GM12891 (cell line): ENCODE measurements at places on chromosomes 6 and 20.

- no peak for DNase-seq
Observed at GRCh38 chr6:3520281-3521230, 63.7 kb upstream of the SLC22A23 start.

DNA sequence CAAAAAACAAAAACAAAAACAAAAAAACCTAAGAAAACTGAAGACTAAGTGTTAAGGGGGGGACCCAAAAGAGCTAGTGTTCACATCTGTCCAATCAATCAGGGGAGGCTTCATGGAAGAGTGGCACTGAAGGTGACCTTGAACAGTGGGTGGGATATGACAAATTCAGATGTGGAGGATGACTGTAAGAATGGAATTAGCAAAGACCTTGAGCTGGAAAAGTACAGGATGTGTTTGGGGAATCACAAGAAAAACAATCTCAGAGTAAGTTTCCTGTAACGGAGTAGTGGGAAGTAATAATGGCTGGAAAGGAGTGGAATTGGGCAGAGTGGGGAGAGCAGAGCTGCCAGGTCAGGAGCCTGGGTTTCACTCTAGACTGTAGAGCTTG, 2.9 kb upstream of the IER3 start:
- no peak for DNase-seq

DNA sequence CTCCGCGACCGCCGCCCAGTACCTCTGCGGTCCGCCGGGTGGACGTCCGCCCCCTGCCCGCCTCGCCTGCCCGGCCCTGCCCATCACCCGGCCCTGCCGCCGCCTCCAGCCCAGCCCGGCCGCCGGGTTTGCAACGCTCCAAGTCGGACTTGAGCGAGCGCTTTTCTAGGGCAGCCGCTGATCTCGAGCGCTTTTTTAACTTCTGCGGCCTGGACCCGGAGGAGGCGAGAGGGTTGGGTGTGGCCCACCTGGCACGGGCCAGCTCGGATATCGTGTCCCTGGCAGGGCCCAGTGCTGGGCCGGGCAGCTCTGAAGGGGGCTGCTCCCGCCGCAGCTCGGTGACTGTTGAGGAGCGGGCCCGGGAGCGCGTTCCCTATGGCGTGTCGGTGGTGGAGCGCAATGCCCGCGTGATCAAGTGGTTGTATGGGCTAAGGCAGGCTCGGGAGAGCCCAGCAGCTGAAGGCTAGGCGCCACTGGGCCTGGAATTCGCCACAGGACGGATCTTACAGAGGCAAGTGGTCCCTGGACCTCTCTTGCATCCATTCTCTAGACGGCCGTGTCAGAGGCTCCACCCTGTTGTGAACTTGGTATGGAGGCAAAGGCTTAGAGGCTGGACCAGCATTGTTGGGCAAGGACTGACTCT, 11.8 kb downstream of the FAM110A start:
- no peak for DNase-seq

DNA sequence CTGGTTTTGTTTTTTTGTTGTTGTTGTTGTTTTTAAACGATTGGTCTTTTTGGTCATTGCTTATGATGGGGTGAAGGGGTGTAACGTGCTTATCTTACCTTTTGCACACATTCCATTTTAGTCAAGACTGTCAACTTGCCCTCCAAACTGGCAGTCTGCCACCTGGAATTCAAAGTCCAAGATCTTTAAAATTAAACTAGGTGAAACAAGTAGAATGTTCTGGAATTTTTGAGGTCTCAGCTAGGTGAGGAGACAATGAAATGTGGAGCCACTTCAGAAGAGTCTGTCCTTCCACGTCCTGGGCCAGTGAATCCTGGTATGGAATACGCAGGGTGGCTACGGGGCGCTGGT, 344.6 kb downstream of the ZFAND3 start:
- no peak for DNase-seq

GRCh38 chr6:36851149-36851614, 11.9 kb upstream of the CPNE5 start:
- no peak for DNase-seq

GRCh38 chr6:150316936-150317335, 51.9 kb upstream of the IYD start:
- no peak for DNase-seq

DNA sequence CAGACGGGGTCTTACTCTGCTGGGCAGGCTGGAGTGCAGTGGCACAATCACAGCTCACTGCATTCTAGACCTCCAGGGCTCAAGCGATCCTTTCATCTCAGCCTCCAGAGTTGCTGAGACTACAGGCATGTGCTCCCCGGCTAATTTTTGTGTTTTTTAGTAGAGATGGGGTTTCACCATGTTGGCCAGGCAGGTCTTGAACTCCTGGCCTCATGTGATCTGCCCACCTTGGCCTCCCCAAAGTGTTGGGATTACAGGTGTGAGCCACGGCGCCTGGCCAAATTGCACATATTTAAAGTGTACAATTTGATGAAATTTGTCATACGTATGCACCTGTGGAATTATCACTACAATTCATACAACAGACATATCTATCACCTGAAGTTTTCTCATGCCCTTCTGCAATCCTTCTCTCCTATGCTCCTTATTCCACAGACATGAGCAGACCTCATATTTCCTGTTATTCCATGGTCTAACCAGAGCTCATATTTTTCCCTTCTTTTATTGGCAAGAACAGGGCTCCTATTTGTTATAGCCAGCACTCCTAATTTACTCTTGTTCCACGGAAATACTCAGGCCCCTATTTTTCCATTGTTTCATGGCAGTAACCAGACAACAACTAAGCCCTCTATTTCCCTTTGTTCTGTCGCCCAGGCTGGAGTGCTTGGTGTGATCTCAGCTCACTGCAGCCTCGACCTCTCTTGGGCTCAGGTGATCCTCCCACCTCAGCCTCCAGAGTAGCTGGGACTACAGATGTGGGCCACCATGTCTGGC, 2.2 kb upstream of the CSTL1 start:
- DNase-seq, result no peak
